ENCODE measurements at places on chromosomes 2 and 18.
A peak's percentile ranks its signal among the peaks of the same experiment; 100 is the strongest.

- no peak for DNase-seq
Measured at GRCh38 chr2:188028739-188029138, 262.9 kb upstream of the GULP1 start.

- no peak for DNase-seq
Measured at GRCh38 chr2:191023235-191023679, 9.3 kb upstream of the STAT1 start.

DNA sequence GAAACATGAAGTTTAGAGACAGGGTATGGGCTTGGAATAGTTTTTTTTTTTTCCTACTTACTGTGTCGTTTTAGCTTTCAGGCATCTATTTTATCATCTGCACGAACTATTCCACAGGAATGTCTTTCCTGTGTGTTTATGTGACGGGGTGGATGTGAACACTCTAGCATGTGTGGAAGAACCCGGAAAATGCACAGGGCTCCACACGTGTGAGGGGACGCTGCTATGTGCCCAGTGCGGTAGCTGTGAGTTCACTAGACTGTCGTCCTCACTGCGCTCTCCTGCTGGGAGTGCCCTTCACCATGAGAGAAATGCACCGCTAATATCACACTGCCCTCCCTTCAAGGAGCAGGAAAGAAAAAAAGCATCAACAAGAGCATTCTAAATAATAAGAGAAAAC, 250.8 kb upstream of the PXDN start:
- DNase-seq, result no peak

DNA sequence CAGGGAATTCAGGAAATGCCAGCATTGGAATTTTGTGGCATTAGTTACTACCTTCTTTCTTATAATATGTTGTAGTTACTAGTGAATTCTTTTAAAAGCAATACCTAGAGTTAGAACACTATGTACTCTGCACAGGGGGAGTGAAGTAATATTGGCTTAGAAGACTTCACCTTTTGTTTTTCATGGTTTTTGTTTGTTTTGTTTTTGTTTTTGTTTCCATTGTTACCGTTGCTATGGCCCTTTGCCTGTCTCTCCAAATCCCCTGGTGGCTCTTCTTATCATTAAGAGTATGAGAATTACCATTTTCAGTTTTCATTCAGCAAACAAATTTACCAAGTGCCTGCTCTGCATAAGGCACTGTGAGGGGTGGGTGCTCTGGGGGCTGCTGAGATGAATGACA, 160.1 kb downstream of the HAUS1 start:
- DNase-seq, result peak; percentile 14

DNA sequence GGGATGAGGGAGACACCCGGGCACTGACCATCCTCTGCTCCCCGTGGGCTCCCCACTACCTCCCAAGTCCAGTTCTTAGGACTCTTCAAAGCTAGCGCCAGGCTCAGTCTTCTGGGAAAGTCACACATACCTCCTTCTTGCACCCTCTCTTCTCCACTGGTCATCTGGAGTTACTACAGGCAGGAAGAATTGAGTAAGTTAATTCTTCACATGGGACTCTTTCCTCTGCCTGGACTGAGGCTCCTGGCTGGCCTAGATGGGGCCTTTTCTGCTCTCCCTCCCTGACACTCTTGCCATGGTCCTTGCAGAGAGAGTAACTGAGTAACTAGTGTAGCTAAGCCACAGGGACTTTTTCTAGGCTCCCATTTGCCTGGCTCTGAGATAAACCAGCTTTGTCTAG, 96.5 kb upstream of the CELF4 start:
- no peak for DNase-seq
